ENCODE measurements at places on chromosomes 5 and 9.
A peak's percentile ranks its signal among the peaks of the same experiment; 100 is the strongest.

GRCh38 chr9:27586304-27586703, 13.0 kb upstream of the C9orf72 start:
- no peak for DNase-seq

DNA sequence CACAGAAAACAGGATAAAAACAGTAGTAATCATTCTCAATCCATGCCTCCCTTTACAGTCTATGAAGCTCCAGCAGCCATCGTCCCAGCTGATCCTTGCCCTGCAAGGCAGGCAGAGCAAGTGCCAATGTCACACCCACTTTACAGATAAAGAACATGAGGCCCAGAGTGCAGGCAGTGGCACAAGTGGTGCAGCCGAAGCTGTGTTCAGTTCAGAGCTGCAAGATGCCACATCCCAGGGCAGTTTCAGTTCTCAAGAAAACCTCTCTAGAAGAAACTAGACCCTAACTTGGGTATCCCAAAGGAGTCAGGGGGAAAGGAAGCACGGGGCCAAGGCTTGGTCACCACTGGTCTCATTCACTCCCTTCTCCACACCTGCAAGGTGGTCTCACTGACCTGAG, 34.6 kb upstream of the CPLX2 start:
- DNase-seq: no peak

DNA sequence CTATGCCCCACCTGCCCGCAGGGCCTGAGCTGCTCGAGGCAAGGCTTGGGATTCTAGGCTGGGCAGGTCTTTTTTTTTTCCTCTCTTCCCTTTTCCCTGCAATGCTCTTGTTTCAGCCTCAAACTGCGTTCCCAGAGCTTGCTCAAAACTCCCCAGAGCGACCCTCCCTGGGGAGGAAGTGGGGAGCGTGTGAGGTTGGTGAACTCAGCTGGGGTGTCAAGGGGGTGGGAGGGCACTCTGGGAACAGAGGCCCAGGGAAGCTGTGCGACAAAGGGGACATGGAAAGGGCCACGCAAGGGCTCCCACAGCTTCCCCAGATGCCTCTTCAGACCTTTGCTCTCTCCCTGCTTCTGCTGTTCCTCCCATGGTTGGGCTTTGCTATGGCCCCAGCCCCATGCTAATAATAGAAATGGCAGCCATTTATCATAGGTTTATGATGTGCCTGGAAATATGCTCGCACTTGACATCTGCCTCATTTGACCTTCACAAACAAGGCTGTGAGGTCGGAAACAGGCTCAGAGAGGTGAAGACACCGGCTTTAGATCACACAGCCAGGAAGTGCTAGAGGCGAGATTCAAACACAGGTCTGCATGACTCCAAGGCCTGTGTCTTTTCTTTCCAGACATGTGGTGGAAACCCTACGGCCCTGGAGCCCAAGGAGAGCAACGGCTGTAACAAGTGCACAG, 40.9 kb upstream of the IL17B start:
- DNase-seq: peak; percentile 75

GRCh38 chr9:19748278-19749126, 40.3 kb downstream of the SLC24A2 start:
- peak; percentile 48 for DNase-seq

- no peak for DNase-seq
Observed at GRCh38 chr9:91359083-91359482, 2.6 kb downstream of the AUH start.

GRCh38 chr9:74653410-74654080, 156.4 kb downstream of the RORB start:
- no peak for DNase-seq

GRCh38 chr5:146618434-146618833, 102.4 kb upstream of the GPR151 start:
- DNase-seq: no peak

- DNase-seq: peak; percentile 42
Observed at GRCh38 chr5:61333321-61333953, 1.4 kb downstream of the ZSWIM6 start.

GRCh38 chr9:114371973-114372917, 15.5 kb downstream of the AKNA start:
- peak; percentile 60 for DNase-seq

DNA sequence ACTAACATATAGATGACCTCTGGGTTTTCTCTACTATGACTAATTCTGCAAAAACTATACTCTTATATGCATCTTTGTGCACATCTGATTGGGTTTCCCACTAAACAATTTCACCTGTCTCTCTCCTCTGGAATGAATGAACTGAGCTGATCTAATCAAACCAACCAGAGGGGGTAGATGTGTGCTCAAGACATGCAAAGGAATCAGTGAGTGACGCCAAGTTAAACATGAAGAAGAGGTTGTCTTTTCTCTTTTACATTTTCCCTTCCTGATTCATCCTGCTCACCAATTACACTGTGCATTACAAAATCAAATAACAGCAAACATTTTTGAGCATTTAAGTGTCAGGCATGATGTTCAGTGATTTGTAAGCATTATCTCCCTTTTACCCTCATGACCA, 29.6 kb upstream of the GRXCR2 start:
- DNase-seq: no peak

DNA sequence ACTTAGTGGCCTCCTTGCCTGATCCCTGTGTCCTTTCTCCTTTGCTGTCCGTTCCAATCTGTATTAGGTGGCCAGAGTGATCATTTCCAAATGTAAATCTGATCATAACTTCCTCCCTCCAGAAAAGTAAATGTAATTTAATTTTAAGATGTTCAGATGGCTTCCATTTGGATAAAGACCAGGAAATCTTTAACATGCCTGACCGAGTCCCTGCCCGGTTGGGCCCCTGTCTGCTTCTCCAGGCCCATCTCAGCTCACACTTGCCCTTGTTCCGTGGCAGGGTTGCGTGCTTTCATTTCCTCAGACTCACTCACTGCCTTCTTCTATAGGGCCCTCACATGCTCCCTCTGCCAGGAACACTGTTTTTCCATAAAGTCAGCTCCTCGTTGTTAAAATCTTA, 7.6 kb downstream of the MAP3K1 start:
- DNase-seq: no peak

All from cardiac fibroblast (primary cell).